Activated naive CD8-positive, alpha-beta T cell treated with anti-CD3 and anti-CD28 coated beads, Interleukin-2, amount 10 ng/mL, durations not matched to agents 7 days and 5 days (primary cell): ENCODE measurements at places on chromosomes 7 and 10.

- DNase-seq = no peak
These were observed 3.3 kb downstream of the IMMP2L start for GRCh38 chr7:111558991-111559390.

GRCh38 chr10:108069096-108069495 is 904.6 kb upstream of the SORCS1 start:
- DNase-seq = no peak

DNA sequence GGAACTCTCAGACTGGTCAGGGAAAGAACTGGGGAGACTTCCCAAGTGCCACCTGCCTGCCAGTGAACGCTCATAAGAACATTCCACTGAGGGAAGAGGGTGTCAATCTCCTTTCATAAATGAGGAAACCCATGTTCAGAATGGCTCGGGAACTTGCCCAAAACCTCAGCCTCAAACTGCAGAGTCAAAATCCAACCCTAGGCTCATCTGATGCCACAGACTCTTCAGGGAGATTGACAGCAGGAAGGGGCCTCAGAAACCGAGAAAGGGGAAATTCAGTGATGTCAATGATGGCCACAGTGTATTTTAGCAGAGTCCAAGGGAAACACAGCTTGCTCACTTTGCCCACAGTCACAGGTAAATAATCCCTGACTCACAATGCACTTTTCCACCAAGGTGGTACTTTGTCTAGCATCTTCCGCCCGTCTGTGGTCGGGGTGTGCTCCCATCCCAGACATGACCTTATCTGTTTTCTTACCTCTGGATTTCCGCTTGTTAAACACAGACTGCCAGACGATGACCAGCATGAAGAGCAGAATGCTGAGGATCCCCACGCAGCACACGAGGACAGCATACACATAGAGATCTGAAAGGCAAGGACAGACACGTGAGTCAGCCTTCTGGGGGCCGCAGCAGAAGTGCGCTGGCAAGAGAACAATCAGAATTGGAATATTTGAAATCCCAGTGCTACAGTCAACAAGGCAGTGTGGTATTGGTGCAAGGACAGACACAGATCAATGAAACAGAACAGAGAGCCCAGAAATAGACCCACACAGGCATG is 38.4 kb downstream of the VSTM4 start:
- DNase-seq = no peak

DNA sequence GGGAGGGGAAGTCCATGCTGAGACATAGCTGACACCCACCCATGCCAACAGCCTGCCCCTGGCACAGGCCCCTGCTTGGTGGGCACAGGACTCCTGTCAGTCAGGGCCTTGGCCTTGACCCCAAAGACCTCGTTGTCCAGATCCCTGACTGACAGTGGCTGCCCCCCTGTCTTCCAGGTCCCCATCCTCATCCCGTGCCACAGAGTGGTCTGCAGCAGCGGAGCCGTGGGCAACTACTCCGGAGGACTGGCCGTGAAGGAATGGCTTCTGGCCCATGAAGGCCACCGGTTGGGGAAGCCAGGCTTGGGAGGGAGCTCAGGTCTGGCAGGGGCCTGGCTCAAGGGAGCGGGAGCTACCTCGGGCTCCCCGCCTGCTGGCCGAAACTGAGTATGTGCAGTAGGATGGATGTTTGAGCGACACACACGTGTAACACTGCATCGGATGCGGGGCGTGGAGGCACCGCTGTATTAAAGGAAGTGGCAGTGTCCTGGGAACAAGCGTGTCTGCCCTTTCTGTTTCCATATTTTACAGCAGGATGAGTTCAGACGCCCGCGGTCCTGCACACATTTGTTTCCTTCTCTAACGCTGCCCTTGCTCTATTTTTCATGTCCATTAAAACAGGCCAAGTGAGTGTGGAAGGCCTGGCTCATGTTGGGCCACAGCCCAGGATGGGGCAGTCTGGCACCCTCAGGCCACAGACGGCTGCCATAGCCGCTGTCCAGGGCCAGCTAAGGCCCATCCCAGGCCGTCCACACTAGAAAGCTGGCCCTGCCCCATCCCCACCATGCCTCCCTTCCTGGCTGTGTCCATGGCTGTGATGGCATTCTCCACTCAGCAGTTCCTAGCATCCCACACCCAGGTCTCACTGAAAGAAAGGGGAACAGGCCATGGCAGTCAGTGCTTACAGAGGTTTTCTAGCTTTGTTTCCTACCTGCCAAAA is 197.2 kb downstream of the EBF3 start:
- no peak for DNase-seq

DNA sequence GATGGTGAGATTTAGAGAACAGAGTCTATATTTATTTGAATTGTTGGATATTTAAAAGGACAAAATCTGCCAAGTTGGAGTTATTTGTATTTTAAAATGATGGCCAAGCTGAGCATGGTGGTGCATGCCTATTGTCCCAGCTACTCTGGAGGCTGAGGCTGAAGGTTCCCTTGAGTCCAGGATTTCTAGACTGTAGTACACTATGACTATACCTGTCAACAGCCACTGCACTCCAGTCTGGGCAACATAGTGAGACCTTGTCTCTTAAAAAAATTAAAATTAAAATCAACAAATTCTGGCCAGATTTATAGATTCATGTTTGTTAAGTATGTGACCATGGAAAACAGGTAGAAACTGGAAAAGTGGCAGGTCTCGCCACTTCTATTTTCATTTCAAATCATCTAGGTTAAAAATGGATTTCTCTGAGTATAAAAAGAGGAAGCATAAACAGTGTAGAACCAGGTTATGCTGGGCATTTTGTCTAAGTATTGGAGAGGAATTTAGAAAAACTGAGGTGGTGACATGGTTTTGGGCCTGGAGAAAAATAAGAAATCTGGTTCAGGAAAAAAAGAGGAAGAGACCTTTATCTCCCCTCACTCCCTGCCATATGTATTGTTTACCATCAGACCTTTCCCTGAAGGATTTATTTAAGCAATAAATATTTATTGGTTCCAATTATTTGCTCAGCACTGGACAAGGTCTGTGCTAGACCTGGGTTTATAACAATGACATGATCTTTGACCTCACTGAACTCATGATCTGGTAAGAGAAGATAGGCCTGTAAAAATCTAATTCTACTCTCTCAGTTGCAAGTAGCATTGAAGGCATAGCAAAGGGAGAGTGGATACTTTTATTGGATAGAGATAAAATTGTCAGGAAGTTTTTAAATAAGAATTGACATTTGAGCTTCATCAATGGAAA is 134.2 kb downstream of the TSPAN12 start:
- DNase-seq = no peak

GRCh38 chr10:66698069-66698468 is 227.8 kb upstream of the LRRTM3 start:
- DNase-seq = no peak

- DNase-seq = no peak
These were observed 691.0 kb upstream of the LRRTM3 start for GRCh38 chr10:66234872-66235271.

- no peak for DNase-seq
These were observed 76.1 kb upstream of the ZEB1 start for GRCh38 chr10:31242902-31243301.

GRCh38 chr7:31368620-31369019 is 28.1 kb upstream of the NEUROD6 start:
- no peak for DNase-seq

GRCh38 chr10:70907637-70908405 is 19.5 kb upstream of the PCBD1 start:
- peak; percentile 6 for DNase-seq

GRCh38 chr10:104333032-104333727 is 5.1 kb downstream of the ITPRIP start:
- peak; percentile 65 for DNase-seq

- no peak for DNase-seq
These were observed 8.7 kb downstream of the ELFN1 start for GRCh38 chr7:1678571-1679325.

DNA sequence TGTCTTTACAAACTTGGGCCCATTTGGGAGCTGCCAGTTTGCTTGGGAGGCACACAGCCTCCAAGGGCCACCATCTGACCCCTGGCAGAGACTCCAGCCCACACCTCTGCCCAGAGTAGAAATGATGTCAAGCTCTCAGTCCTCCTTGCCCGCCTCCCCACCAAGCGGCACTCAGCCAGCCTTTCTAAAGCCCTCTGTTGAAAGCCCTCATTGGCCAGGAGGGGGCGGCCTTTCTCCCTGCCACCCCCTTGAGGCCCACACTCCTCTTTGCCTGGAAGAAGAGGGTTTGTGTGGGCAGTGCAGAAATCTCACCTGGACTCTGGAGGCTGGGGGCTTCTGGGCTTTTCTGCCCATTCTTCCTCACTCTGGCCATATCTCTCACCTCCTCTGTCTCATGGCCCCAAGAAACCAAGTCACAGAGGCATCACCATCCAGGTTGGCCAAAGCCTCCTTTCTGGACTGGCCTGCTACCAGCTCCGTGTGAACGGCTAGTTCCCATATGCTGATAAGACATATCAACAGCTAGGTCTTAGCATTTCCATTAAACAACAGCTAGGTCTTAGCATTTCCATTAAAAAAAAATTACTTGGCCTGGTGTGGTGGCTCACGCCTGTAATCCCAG is 36.1 kb downstream of the UBTD1 start:
- peak; percentile 48 for DNase-seq

DNA sequence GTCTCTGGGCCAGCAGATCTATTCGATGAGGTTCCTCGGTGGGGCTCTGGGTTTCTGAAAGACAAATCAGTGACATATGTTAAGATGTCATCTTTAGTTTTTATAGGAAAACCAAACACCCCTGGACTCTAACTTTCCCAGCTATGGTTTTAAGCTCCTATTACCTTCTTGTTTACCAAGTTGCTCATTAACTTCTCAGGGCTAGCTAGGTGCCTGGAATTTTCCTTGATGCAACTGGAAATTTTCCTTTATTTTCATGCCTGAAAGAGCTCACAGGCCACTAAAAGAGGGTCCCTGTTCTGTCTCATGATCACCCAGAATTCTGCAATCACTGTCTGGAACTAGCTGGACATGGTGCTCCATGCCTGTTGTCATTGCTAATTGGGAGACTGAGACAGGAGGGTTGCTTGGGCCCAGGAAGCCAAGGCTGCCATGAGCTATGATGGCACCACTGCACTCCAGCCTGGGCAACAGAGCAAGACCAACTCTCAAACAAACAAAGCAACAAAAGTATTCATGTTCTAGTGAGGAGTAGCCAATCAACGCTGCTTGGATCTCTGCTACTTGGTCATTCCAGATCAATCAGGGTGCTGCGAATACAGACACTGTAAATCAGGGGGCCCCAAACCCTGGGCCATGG is 1173.5 kb upstream of the AUTS2 start:
- no peak for DNase-seq

DNA sequence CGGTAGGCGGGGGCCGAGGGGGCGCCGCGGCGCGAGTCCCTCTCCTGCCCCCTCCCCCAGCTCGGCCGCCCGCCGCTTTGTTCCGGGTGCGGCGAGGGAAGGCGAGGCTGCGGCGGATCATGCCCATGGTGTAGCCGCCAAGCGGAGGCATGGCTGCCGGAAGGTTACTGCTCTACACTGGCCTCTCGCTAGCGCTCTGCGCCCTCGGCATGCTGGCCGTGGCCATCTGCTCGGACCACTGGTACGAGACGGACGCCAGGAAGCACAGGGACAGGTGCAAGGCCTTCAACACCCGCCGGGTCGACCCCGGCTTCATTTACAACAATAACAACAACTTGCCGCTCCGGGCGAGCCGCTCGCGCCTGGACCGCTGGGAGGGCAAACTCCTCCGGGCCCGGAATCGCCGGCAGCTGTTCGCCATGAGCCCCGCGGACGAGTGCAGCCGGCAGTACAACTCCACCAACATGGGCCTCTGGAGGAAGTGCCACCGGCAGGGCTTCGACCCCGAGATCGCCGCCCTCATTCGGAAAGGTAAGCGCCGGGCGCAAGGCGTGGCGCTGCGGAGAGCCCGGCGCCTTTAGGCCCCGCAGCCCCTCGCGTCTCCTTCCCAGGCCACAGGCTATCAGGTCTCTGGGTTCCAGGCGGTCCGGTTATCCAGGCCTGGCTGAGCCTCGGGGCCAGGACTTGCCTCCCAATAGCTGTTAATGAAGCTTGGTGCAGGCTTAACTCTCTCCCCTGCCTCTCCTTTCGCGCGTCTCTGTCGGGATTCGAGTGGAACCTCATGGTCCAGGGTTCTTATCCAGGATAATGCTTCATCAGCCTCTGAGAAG is 513 bp downstream of the TMEM178B start:
- DNase-seq = peak; percentile 50

DNA sequence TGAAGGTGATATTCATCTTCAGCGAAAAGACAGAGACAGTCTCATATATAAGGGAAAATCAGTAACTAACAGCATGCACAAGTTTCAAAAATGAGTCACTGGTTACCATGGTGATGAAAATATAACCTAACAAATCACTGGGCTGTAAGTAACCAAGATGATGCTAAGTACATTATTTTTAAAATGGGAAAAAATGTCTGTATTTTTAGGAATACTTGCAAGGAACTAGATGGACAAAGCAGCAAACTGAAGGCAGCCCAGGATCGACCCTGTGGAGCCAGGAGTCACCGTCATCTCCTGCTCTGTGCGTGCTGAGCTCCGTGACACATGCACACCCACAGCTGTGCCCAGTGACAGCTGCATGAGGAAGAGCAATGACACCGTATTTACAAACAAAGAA is 137.3 kb downstream of the ELMO1 start:
- DNase-seq = no peak

GRCh38 chr10:7410862-7411670 is at the start of gene SFMBT2:
TSS of gene SFMBT2 (minus strand) at chr10:7411034. CDS start at chr10:7381898, 29,136 bp downstream.
- peak; percentile 75 for DNase-seq

GRCh38 chr10:86752311-86752710 is 4.1 kb upstream of the BMPR1A start:
- no peak for DNase-seq

GRCh38 chr10:15316145-15316544 is 54.9 kb downstream of the FAM171A1 start:
- no peak for DNase-seq

DNA sequence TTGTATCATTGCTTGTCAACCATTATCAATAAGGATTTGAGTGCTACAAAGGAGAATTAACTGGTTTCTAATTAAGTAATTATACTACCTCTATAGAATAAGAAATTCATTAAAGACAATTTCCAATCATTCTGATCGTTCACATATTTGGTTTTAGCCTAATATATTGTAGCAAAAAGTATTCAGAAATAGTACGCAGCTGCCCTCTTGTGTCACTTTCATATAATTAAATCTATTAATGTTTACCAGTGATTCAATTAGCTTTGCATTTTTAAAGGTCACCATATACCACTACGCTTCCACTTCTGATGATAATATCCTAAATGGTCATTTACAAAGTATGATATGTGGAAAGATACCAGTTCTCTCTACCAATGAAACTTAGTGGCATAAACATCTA is 128.3 kb downstream of the NEBL start:
- DNase-seq = no peak

DNA sequence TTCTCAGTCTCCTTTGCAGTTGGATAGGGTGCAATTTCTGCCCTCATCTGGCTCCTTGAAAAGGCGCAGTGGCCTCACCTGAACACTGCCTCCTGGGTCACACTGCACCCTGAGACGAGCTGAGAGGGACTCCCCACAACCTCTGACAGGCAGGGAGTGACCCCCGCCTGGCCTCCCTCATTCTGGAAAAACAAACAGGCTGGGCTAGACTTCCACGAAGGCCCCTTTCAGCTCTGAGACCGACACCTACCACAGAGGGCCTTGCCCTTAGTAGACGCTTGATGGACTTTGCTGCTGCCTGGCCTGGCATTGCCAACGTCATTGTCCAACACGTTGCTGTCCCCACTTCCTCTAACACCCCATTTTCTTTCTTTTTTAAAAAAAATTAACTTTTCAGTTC is 8.6 kb downstream of the FAM241B start:
- DNase-seq = peak; percentile 17
